ENCODE measurements at places on chromosomes 6 and 20. TPM values are rescaled to one million over a fixed set of nuclear protein-coding genes. Genes with fewer than 3 reads are reported as not detected.

DNA sequence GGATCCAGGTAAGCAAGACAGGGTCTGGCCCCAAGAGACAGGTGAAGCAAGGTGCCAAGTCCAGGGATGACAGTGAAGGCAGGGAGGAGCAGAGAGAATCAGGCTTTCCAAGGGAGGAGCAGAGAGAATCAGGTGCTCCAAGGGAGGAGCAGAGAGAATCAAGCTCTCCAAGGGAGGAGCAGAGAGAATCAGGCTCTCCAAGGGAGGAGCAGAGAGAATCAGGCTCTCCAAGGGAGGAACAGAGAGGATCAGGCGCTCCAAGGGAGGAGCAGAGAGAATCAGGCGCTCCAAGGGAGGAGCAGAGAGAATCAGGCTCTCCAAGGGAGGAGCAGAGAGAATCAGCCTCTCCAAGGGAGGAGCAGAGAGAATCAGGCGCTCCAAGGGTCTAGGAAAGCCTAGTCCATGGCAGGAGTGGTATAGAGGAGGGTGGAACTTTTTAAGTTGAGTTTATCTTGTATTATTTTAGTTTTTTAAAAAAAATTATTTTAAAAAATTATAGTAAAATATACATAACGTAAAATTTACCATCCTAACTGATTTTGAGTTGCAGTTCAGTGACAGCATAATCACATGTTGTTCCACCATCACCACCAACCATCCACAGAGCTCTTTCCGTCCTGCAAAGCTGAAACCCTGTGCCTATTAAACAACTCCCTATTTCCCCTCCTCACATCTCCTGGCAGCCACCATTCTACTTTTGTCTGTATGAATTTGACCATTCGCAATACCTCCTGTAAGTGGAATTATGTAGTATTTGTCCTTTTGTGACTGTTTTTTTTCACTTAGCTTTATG is 64.1 kb downstream of the SASH1 start:
- H3K4me1 ChIP-seq = no peaks in the 10 kb centered on the region
- no peak overlapping the region for H3K27ac ChIP-seq
- no peak for DNase-seq
- H3K4me3 ChIP-seq = no peak overlapping the region
- no peaks in the 10 kb centered on the region for H3K27me3 ChIP-seq

Gene PMEPA1
- total RNA-seq = 10.0 TPM

- no peak for DNase-seq
- no peaks in the 10 kb centered on the region for H3K27me3 ChIP-seq
- H3K4me1 ChIP-seq = no peaks in the 10 kb centered on the region
- H3K4me3 ChIP-seq = no peak overlapping the region
- H3K36me3 ChIP-seq = no peaks in the 10 kb centered on the region
Observed at GRCh38 chr20:33305589-33306057, 22.6 kb downstream of the BPIFB1 start.

DNA sequence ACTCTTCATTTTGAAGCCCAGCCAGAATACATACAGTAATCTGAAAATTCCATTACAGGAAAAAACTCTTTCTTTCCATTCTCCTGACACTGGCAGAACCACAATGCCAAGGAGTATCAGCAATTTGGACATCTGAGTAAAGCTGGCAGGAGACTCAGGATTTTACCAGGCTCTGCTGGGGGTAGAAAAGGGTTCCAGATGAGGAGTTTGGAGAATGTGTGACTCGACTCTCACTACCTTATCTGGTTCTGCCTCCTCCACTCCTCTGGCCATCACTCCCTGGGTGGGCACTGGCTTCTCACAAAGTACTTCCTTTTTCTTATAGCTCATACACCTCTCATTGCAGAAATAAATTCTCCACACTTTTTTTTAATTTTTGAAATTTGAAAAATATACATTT is 10.6 kb upstream of the WFDC8 start:
- H3K27me3 ChIP-seq = no peaks in the 10 kb centered on the region
- no peaks in the 10 kb centered on the region for H3K36me3 ChIP-seq
- no peak for DNase-seq
- no peak overlapping the region for H3K27ac ChIP-seq

Gene PNLDC1
- total RNA-seq = 0.87 TPM

Gene MLN
- not detected for total RNA-seq

Gene PLCB4
- total RNA-seq = not detected

DNA sequence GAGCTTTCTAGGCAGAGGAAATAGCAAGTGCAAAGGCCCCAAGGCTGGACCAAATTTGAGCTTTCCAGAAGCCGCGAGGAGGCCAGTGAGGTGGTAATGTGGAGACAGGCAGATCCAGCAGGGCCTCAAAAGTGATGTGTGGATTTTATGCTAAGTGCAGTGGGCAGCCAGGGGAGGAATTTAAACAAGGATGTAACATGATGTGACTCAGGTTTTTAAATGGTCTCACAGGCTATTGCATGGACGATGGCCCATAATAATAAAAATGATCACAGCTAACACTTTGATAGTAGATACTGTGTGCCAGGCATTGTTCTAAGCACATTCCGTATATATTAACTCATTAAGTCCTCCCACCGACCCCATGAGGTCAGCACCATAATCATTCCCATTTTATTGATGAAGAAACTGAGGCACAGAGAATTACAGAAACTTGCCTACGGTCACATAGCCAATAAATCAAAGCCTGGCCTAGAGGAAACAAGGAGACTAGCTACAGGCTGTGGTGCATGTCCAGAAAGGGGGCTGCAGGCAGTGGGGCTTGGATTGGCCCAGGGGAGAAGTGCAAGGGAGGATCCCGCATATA is 18.0 kb upstream of the PREX1 start:
- H3K27me3 ChIP-seq = no peaks in the 10 kb centered on the region
- H3K4me1 ChIP-seq = no peaks in the 10 kb centered on the region
- H3K36me3 ChIP-seq = no peaks in the 10 kb centered on the region
- no peak for DNase-seq
- H3K27ac ChIP-seq = no peak overlapping the region

Gene ADGRF4
- not detected for total RNA-seq

DNA sequence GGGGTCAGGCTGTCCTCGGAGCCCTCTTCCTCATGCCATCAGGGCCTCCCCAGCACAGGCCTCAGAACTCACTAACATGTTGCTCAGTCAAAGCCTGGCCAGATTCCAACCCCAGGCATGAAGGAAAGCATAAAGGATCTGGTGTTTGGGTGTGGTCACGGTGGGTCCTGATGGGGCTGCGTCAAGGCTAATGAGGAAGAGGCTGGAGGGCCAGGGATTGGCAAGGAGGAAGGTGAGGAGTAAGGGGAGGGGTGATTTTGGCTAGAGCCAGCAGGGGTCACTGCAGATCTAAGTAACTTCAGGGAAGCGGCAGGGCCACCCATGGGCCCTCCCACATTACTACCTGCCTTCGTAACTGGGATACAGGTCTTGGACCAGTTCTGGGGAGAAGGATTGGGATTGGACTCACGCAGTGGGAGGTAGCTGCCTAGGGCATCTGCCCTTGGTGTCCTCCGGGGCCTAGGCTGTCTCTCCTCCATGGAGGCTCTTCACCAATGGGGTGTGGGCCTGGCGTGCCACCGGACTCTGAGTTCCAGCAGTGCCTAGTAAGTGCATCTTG is 36.2 kb upstream of the MRPS18A start:
- H3K4me3 ChIP-seq = no peak overlapping the region
- H3K36me3 ChIP-seq = no peaks in the 10 kb centered on the region
- H3K27ac ChIP-seq = no peak overlapping the region
- peaks cover 23% of the 10 kb centered on the region for H3K4me1 ChIP-seq
- DNase-seq = peak; percentile 67

Gene CLPSL1
- not detected for total RNA-seq

- no peak for DNase-seq
- H3K4me3 ChIP-seq = no peak overlapping the region
- H3K27me3 ChIP-seq = no peaks in the 10 kb centered on the region
Observed at GRCh38 chr6:135875446-135875845, 23.9 kb downstream of the PDE7B start.

GRCh38 chr6:156009656-156010055 is 554.0 kb upstream of the NOX3 start:
- H3K36me3 ChIP-seq = no peaks in the 10 kb centered on the region
- H3K27me3 ChIP-seq = no peaks in the 10 kb centered on the region
- DNase-seq = no peak
- no peaks in the 10 kb centered on the region for H3K4me1 ChIP-seq
- H3K27ac ChIP-seq = no peak overlapping the region

Gene MUCL3
- not detected for total RNA-seq

- no peaks in the 10 kb centered on the region for H3K27me3 ChIP-seq
- no peak for DNase-seq
- H3K4me3 ChIP-seq = no peak overlapping the region
Observed at GRCh38 chr6:130587778-130588520, 222.1 kb downstream of the TMEM200A start.

- H3K4me3 ChIP-seq = no peak overlapping the region
- no peaks in the 10 kb centered on the region for H3K27me3 ChIP-seq
- peaks cover 43% of the 10 kb centered on the region for H3K36me3 ChIP-seq
- DNase-seq = no peak
- H3K27ac ChIP-seq = no peak overlapping the region
Observed at GRCh38 chr6:130063806-130064205, 45.4 kb downstream of the L3MBTL3 start.

Gene RRP36
- 49.1 TPM for total RNA-seq

DNA sequence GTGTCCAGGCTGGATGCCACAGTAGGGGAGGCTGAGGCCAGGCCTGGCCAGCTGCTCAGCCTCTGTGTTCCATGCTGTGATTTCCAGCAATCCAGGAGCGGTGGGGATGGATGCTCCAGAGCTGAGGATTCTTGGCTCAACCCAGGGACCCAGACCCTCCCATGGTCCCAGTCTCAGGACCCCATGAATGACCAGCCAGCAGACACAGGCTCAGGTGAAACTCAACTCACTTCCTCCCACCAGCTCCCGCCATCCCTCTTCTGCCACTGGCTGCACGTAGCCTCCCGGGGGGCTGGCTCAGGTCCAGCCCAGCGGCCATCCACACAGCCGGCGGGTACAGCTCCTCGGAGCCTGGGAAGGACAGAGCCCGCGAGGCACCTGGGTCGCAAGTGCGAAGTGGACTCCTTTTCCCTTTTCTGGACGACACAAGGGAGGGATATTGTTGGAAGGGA is 54.5 kb upstream of the DACT2 start:
- no peak overlapping the region for H3K27ac ChIP-seq
- H3K27me3 ChIP-seq = no peaks in the 10 kb centered on the region
- no peaks in the 10 kb centered on the region for H3K36me3 ChIP-seq
- H3K4me3 ChIP-seq = no peak overlapping the region
- H3K4me1 ChIP-seq = peaks cover 3% of the 10 kb centered on the region
- DNase-seq = no peak

GRCh38 chr6:116682334-116682712 is 1.3 kb downstream of the KPNA5 start:
- peak; percentile 6 for DNase-seq
- H3K27ac ChIP-seq = peak overlapping the region; percentile 85
- peaks cover 7% of the 10 kb centered on the region for H3K36me3 ChIP-seq
- peaks cover 7% of the 10 kb centered on the region for H3K4me1 ChIP-seq
- peak overlapping the region; percentile 46 for H3K4me3 ChIP-seq

DNA sequence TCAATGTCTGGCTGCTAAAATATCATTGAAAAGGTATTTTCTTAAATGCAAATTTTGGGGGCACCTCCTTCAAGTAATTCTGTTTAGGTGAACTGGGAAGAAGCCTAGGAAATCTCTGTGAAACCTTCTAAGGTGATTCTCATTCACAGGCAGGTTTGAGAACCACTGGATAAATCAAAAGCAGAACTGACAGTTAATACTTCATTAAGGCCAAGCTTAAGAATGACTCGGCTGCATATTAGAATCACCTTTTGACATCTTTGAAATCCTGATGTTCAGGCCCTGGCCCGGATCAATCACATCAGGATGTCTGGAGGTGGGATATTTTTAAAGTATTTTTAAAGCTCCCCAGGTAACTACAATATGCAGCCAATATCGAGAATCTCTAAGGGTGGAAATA is 50.6 kb downstream of the FKBP1C start:
- H3K4me1 ChIP-seq = no peaks in the 10 kb centered on the region
- H3K4me3 ChIP-seq = no peak overlapping the region
- no peak for DNase-seq
- no peak overlapping the region for H3K27ac ChIP-seq
- H3K27me3 ChIP-seq = no peaks in the 10 kb centered on the region

- no peak overlapping the region for H3K4me3 ChIP-seq
- no peaks in the 10 kb centered on the region for H3K4me1 ChIP-seq
- no peaks in the 10 kb centered on the region for H3K27me3 ChIP-seq
- DNase-seq = no peak
- H3K27ac ChIP-seq = no peak overlapping the region
Observed at GRCh38 chr6:148602136-148602535, 144.7 kb upstream of the UST start.

DNA sequence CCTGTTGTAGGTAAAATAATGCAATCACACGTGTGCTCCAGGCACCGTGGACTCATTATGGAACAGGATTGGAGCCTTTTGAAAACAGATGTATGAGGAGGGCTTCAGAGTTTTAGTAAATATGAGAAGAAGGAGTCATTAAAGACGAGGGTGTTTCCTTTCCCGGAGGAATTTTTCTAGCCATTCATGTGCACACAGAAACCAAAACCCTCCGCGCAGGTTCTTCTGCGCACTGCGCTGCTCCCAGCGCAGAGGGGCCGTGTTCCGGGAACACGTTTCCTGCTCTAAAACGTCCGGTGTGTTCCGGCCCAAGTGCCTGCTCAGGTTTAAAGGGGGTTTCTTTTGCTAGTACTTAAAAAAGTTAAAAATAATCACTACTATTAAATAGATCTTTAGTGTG is 11.6 kb downstream of the GPR31 start:
- H3K27me3 ChIP-seq = no peaks in the 10 kb centered on the region
- peaks cover 4% of the 10 kb centered on the region for H3K4me1 ChIP-seq
- no peak for DNase-seq
- H3K4me3 ChIP-seq = no peak overlapping the region

- H3K36me3 ChIP-seq = peaks cover 6% of the 10 kb centered on the region
- H3K27me3 ChIP-seq = no peaks in the 10 kb centered on the region
- peak overlapping the region; percentile 76 for H3K27ac ChIP-seq
Observed at GRCh38 chr6:16321826-16322225, 83.4 kb downstream of the GMPR start.

DNA sequence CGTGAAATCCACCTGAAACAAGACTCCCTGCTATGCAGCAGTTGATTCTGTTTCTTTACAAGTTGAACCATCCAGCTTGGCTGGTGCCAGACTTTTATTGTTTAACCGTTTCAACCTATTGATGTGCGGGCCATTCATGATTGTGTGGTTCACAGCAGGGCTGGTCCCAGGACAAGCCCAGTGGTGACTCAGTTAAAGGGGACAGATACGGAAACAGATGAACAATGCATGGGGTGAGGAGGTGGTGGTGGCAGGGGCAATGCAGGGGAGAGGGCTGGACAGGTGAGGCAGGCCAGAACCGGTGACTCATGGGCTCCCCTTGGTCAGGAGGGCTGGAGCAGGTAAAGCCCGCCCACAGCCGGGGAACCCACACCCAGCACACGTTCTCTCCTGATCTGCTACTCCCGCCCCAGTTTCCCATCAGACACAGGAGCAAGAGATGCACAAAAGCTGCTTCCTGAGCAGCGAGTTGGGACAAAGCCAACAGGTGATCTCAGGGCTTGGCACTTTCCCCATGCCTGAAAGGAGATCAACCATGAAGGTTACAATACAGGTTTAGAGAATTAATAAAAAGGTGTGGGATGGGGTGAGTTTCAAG is 232.2 kb downstream of the LY86 start:
- no peak overlapping the region for H3K27ac ChIP-seq
- DNase-seq = no peak
- no peaks in the 10 kb centered on the region for H3K4me1 ChIP-seq
- no peaks in the 10 kb centered on the region for H3K36me3 ChIP-seq
